ENCODE measurements at places on chromosomes 7 and 10.

- no peak for DNase-seq
Measured at GRCh38 chr7:7207876-7208275, 25.5 kb downstream of the C1GALT1 start.

DNA sequence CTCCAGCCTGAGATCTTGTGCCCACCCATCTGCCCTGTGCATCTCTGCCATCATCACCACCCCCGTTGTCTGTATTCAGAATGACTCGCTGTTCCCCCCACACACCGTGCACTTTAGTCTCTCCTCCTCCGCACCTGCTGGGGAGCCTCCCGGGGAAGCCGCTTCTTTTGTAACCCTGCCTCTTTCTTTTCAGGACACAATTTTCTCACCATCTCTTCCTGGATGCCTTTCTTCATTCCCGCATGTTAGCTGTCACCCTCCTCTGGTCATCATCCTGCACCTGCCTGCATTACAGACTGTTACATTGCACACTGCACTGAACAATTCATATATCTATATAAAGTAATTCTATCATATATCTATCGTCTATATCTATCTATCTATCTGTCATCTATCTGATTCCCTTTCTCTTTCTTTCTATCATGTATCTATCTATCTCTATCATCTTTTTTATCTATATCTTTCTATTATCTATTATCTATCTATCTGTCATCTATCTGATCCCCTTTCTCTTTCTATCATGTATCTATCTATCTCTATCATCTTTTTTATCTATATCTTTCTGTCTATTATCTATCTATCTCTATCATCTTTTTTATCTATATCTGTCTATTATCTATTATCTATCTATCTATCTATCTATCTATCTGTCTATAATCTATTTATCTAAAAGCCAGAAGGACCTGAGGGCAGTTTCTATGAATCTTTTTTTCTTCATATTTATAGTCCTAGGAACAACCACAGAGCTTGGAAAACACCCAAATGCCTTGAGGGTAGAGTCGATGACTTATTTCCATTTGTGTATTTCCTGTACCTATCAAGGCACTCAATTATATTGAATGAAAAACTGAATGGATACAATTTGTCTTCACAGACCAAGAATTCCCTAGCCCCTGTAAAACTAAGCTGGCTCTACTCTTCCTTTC lies 642.5 kb downstream of the ACTR3B start:
- DNase-seq = no peak

DNA sequence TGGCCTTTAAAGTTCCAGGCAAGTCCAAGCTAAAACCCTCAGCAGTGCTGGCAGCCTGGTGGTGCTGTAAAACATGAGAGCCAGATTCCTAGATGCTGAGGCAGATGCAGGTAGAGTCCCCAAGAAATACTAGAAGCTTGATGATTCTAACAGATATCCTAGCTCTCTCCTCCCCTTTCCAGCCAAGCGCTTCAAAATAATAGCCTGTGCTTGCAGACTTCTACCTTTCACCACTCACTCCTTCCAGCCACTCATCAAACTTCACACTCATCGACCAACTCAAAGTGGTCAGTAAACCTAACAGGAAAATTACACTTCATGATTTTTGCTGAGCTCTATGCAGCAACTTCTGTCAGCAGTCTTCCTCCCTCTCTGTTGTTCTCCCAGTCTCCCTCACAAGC lies 50.2 kb downstream of the LMBR1 start:
- no peak for DNase-seq

DNA sequence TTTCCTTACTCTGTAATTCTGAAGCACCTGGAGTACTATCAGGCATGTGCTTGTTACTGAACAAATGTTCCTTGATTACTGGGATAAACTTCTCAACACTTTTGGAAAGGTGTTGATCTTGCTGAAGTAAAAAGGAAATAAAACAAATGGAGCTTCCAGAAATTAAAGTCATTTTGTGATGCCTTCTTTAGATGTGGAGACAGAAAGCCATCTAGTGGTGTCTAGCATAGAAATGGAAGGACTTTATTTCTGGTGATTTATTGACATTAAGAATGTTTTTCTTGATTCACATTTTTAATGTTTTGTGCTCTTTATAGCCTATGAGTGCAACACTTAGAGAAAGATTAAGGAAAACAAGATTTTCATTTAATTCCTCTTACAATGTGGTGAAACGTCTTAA lies 1.4 kb downstream of the SFR1 start:
- no peak for DNase-seq

DNA sequence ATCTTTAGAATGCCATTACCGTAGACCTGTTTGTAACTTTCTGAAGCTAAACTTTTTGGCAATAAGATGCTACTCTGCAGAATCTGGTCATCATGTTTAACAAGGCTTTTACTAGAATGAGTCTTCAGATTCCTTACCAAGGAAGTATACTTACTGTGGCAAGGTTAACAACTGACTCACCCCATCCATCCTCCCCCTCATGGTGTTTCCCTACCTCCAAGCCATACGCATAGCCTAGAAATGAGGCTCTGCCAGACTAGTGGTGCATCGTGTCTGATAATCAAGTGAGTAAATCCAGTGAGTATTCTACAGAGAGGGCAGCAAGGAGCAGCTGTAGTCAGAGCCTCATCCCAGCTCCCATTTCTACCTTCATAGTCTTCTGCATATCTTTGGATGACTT lies 223.6 kb downstream of the IPMK start:
- no peak for DNase-seq

DNA sequence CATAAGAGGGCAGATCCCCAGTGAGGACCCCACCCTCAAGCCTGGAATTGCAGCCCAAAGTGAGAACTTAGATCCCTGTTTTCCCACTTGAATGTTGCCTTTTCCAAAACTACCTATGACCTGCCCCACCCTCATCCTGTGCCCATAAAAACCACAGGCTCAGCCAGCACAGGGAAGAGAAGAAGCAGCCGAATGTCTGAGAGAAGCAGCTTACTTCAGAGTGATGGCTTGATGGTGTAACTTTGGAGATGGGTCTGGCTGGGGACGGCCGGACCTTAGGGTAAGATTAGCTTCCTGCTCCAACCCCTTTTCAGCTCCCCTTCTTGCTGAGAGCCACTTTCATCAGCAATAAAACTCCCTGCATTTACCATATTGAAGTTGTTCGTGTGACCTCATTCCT lies 5.7 kb downstream of the SLC25A40 start:
- no peak for DNase-seq

DNA sequence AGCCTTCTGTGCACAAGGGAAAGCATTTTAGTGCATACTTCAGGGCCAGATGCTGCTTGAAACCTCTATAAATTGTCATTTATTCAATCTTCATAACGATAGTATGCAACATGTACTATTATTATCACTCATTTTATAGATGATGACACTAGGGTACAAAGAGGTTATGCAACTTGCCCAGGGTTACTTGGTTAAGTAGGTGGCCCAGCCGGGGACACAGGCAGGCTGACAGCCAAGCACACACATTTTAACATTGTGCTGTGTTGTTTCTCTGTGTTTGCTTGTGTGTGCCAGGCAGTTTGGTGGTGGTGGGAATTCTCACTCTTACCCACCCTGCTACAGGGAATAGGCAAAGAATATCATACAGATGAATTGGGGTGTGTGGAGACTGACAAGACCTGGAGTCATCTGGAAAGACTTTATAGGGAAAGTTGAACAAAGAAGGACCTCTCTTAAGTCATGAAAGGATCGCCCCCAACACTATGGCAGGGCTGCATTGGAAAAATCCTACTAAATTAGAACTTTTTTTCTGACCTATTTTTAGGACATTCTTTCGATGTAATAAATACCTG lies 98.9 kb downstream of the MKX start:
- no peak for DNase-seq

DNA sequence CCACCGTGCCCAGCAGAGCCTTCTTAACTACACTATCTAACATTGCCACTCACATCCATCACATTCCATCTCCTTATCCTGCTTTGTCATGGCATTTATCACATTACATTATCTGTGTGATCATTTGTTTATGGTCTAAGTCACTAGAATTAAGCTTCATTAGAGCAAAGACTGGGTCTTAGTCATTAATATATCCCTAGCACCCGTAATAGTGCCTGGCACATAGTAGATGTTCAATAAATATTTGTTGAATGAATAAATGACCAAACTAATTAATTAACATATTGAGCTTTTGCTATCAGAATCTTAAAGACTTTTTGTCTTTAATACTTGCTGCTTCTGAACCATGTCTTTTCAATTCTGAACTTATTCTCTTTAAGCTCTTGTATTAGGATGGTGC lies 5.9 kb upstream of the COPG2 start:
- DNase-seq = no peak

DNA sequence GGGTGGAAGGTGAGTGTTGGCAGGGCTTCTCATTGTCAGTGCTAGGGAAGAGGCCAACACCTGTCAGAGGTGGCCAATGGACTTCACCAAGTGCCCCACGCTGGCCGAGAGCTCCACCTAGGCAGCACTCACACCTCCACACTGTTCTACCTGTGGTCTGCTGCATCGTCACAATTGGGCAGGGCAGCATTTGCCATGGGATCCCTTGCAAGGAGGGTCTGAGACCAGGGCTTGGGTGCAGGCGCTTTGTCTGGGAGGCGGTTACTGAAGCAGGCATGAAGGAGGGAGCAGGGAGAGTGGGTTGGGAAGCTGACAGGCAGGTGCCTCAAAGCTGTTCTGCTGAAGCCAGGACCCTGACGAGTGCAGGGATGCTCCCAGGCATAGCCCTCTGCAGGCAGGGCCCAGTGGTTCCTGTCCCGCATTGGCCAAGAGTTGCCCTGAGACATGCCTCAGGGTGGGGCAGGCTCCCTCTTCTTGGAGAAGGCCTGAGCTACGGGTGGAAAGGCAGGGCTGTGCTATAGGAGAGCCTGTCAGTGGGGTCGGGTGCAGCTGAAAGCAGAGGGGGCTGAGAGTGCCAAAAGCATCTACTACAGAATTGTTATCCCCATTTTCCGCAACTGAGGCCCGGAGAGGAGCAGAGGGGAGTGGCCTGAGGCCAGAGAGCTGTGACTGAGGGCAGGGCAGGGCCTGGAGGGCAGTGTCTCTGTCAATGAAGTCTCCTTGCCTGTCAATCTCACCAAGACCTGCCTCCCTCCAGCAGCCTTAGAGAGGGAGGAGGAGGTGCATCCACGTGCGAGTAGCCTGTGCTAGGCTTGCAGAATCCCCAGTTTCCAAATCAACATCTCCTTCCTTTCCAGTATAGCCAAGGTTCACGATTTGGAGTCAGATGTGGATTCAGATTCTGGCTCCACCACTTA lies 4.0 kb downstream of the RBP3 start:
- DNase-seq = no peak

GRCh38 chr10:126043389-126043788 lies 147.0 kb downstream of the FANK1 start:
- DNase-seq = no peak

- no peak for DNase-seq
Measured at GRCh38 chr10:12868229-12868628, 133.3 kb downstream of the CCDC3 start.

Measured in activated T-helper 1 cell treated with anti-CD3 and anti-CD28 coated beads, Interleukin-2, amount 50 U/mL, for 16 hours (primary cell).